ENCODE measurements at places on chromosomes 5 and 9.

GRCh38 chr9:127449332-127449966 is 1.8 kb downstream of the RPL12 start:
- DNase-seq, result no peak

DNA sequence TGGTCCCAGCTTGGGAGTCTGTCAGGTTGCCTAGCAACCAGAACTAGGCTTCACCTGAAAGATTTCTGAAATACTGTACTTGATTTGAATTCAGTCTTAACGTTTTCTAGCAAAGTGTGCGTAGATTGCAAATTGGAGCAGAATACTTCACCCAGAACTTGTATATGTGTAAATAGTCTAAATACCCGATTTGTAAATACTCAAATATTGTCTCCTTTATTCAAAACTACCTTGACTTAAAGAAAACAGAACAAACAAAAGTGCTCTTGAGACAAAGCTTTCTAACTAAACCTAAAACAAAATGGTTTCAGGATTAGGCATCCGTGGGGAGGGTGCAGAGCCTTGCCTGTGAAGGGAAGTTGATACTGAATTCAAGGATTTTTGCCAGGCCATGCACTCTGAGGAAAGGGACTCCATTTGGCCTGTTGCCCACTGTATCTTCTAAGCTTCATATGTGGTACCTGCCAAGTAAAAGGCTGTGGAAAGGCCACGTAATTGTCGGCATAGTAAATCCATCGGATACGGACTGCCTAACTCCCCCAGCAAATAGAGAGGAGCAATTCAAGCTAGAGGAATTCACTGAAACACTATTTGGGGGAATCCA is 744 bp upstream of the HMGCS1 start:
- DNase-seq, result no peak

GRCh38 chr9:73183917-73184861 is 32.5 kb downstream of the ANXA1 start:
- no peak for DNase-seq

DNA sequence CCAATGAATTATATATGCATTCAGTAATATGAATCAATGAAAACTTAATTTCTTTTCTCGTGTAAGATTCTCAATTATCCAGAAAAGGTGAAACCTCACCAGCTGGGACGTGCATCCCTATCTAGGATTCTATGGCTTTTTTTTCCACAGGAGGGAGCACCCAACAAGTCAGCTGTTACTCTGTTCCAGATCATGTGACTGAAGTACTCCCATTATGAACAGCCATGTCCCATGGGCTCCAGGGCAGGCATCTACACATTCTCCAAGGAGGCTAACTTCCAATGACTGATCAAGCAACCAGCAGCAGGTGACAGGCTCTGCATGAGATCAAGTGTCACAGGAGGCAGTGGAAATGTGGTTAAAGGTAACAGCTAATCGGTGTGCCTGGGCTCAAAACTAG is 118.8 kb downstream of the ELAVL2 start:
- DNase-seq, result no peak

- DNase-seq, result no peak
These were observed 182.9 kb downstream of the SREK1 start for GRCh38 chr5:66327008-66327407.

DNA sequence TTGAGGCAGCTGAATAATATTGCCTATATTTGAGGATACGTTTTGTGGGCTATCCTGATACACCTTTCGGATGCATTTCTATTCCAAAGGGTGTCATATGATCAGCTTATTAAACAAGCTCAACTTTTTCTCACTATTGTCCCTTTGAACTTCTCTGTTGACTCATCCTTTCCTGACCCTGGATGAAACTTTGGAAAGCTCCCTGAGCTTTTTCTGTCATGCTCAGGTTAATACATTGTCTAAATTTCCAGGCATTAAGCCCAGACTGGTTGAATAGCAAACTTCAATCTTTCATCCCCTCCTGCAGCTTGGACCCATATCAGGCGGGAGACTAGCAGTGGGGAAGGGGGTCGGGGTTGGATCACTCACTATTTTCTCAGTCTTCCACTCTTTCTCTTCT is 104.9 kb upstream of the PTPN3 start:
- no peak for DNase-seq

GRCh38 chr5:104635227-104635626 is 1072.6 kb upstream of the NUDT12 start:
- no peak for DNase-seq

DNA sequence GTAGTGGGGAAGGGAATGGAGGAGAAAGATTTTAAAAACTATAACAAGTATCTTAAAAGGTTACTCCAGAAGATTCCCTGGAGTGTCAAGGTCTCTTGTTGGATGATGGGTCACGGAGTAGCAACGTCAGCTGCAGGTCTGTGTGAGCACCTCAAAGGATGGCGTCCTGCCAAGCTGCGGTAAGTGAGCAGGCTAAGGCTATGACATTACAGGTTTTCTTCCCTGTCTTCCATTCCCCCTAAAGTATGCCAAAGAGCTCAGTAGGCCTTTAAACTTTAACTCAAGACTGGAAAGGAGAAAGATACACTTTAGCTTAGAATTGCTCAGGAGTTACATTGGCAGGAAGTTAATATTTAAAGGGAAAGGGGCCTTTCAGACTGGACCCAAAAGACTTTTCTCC is 17.5 kb downstream of the SPOCK1 start:
- no peak for DNase-seq

DNA sequence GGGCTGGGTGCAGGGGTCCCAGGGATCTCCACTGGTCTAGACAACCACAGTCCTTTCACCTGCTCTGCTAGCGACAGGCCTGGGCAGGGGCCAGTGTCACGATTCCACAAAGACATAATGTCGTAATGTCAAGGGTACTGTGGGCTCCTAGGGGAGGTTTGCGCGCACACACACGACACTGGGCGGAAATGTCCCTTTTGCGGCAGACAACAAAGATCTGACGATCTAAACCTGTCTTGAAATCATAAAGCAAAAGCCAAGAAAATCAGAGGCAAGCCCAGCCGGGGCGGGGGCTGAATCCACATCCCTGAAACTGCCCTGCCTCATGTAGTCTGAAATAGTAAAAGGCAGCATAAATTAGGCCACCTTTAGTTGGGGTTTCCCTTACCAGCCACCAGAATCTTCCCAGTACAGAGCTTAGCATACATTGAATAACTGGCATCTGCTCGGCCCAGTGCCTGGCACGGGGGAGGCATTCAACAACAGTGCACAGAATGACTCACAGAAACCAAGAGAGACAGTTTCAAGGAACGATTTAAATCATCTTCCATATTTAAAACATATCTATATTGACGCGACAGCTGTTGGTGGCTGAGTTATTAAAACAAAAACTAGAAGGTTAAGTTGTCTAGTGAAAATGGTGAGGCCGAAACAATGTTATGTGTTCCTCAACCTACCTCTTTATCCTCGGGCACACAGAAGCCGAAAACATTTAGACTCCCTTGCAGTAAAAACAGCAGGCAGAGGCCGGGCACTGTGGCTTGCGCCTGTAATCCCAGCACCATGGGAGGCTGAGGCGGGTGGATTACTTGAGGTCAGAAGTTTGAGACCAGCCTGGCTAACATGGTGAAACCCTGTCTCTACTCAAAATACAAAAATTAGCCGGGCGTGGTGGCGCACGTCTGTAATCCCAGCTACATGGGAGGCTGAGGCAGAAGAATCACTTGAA is 151.0 kb downstream of the MYO10 start:
- DNase-seq, result no peak

GRCh38 chr5:169695919-169696490 is 58.9 kb downstream of the DOCK2 start:
- no peak for DNase-seq

GRCh38 chr9:88657893-88658292 is 122.9 kb downstream of the NXNL2 start:
- DNase-seq, result no peak

DNA sequence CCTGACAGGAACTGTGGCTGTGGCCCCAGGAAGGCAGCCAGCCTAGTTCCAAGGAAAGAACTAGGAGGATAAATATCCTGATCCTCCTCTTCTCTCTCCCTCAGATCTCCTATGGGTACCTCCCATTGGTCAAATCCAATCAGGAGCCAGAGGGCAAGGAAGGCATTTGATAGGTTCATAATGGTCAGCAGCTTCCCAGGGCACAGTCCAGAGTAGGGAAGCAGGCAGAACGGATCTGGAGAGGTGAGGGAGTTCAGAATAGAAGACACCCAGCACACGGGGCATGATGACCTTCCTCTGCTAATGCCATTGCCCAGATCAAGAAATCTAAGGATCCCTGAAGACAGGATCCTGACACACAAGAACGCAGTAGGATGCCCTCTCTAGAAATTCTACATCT is 8.6 kb downstream of the ABLIM3 start:
- DNase-seq, result no peak

- no peak for DNase-seq
These were observed 586 bp upstream of the PDZD2 start for GRCh38 chr5:31638345-31638744.

DNA sequence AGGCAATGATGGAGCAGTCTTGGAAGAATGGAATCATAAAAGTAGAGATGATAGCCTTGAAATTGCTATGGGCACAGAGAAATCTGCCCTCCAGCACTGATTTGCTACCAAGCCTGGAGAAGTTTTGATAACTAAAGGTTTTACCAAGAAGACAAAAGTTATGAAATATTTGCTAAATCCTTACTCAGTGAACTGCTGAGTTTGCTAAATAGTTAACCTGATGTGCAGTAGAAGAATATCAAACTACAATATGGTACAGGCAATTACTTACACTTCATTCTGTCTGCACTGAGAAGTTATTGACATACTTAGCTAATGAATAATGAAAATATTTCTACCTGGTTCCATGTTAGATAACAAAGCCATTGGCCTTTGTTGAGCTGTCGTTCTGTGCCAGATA is 124.5 kb downstream of the SGCD start:
- DNase-seq, result no peak

GRCh38 chr5:96871686-96872085 is 4.6 kb upstream of the ERAP2 start:
- no peak for DNase-seq

DNA sequence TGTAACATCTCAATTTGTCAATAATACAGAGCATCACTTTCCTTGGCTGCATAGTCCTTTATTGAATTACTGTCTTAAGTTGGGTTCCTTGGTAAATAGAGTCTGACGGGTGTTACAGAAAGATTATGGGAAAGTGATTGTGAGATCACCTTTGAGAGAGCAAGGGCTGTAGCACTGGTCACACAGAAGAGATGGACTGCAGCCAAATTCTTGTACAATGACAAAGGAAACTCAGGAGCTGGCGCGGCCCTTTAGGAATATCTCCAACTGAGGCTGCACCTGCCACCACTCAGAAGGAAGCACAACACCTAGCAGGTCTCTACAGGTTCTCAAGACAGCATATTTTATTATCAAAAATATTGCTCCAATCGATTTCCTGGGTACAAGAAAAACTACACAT is 350.0 kb upstream of the ISL1 start:
- DNase-seq, result no peak
